ENCODE measurements at places on chromosomes 1 and 21.

- no peak for DNase-seq
These were observed 268.6 kb downstream of the KAZN start for GRCh38 chr1:14866911-14867612.

DNA sequence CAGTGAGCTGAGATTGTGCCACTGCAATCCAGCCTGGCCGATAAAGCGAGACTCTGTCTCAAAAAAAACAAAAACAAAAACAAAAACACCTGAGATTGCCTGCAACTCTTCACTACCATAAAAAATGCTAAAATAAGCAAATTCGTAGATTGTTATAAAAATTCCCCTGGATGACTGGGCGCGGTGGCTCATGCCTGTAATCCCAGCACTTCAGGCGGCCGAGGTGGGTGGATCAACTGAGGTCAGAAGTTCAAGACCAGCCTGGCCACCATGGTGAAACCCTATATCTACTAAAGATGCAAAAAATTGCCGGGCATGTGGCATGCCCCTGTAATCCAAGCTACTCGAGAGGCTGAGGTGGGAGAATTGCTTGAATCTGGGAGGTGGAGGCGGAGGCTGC, 10.7 kb downstream of the MED18 start:
- DNase-seq: no peak

DNA sequence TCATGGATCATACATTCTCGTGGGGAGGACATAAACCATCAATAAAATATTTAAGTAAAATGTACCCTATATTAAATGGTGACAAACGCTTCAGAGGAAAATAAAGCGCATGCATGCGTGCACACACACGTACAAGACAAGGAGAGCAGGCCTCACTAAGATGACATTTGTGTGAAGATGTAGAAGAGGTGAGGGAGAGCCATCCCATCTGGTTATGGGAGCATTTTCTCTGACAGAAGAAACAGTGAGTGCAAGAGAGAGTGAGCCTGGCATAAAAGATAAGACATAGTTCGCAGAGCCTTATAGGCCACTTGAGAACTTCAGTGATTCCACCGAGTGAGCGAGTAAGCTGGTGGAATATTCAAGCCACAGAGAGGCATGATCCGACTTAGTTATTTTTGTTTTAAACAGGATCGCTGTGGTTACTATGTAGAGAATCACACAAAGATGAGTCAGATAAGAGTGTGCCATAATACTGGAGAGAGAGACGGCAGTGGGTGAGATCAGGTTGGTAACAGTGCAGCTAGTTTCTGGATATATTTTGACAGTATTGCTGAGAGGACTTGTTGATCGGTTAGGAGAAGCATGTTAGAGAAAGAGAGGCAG, 624.2 kb downstream of the PLPP3 start:
- DNase-seq: peak; percentile 3

DNA sequence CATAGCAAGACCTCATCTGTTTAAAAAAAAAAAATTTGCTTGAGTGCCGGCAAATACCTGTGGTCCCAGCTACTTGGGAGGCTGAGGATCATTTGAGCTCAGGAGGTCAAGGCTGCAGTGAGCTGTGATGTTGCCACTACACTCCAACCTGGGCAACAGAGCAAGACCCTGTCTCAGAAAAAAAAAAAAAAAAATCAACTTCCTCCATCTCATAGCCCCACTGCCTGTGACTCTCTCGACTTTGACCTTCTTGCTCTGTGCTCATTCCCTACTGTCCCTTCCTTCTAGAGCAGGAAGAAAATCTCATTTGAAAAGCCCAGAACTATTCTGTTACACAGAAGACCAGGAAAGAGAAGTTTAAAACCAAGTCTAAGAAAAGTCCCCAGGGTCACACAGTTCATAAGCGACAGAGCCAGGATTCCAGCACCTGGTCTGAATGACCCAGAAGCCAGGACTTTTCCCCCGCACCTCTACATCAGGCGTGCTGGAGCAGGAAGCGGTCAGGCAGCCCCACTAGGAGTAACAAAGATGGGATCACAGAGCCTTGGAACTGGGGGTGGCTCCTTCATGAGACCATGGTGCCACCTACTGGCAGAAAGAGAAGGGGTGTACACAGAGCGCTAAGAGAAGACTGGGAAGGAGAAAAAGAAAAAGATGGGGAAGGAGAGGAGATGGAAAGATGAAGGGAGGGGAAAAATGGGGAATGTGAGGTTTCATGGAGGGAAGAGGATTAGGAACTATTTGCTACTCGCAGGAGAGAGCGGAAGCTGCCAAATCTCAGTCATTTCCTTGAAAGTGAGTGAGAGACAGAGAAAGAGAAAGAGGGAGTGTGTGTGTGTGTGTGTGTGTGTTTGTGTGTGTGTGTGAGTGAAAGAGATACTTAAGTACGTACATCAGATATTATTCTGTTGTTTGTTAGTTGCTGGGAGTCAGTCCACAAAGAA, 3.1 kb upstream of the P3R3URF start:
- peak; percentile 63 for DNase-seq

DNA sequence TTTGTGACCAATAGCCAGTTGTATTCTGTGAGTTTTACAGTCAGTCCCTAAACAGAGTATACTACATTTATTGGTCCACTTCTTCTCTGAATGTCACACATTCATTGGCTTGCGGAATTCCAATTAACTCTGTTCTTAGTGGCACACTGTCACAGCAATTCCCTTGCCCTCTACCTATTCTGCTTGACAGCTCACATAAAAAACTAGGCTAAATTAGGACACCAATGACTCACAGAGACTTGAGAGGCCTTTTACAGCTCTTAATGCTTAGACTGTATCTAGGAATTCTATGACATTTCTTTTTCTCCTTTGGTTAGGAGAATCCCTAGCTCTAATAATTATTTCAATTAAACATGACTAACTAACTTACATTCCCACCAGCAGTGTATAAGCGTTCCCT, 104.1 kb downstream of the NEGR1 start:
- no peak for DNase-seq

DNA sequence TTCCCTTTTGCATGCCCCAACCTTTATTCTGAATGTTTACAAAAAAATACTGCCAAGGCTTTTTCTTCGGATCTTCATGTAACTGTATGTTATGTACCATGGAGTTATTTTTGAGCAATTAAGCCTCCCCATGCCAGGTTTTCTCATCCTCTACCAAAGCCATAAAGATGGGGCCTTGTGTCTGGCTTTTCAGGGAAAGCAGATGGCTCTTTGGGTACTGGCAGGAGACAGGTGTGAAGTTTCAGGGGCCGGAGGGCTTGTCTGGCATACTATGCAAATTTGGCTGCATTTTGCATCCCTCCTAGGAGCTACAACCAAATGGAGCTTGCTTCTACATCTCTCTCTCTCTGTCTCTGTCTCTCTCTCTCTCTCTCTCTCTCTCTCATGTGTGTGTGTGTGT, 28.1 kb upstream of the PLXNA2 start:
- no peak for DNase-seq

DNA sequence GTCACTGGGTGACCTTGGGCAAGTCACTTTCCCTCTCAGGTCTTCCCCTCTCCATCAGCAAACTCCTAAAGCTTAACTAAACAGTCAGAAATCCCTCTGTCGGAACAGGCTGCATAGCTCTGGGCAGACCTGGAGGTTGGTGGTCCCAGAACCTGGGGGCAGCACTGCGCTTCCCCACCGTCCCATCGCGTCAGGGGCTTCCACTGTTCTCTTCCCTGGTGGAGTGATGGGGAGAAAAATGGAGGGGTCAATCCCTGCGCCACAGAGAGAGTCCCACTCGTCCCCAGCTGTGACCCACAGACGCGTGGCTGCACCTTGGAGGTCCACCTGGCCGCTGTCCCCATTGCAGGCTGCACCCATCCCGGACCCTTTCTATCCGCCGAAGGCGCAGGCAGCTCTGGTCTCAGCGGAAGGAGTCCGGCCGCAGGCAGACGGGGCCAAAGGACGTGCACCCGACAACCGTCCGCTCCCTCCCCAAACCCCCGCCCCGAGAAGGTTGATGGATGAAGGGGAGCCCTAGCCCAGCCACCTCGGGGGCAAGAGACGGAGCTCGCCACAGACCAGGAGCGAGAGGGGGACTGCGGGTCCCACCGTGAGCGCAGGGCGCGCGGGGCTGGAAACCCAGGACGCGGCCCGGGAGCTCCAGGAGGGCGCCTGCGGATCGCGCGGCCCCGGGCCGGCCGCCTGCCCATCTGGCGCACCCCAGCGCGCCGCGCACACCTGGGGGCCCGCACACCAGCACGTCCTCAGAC, 588 bp upstream of the WNT3A start:
- no peak for DNase-seq

- DNase-seq: no peak
These were observed 56.0 kb downstream of the TTLL7 start for GRCh38 chr1:83942914-83943313.
